ENCODE measurements at places on chromosomes 11 and 22.

GRCh38 chr11:12702999-12703453, 28.8 kb downstream of the TEAD1 start:
- DNase-seq, result no peak

DNA sequence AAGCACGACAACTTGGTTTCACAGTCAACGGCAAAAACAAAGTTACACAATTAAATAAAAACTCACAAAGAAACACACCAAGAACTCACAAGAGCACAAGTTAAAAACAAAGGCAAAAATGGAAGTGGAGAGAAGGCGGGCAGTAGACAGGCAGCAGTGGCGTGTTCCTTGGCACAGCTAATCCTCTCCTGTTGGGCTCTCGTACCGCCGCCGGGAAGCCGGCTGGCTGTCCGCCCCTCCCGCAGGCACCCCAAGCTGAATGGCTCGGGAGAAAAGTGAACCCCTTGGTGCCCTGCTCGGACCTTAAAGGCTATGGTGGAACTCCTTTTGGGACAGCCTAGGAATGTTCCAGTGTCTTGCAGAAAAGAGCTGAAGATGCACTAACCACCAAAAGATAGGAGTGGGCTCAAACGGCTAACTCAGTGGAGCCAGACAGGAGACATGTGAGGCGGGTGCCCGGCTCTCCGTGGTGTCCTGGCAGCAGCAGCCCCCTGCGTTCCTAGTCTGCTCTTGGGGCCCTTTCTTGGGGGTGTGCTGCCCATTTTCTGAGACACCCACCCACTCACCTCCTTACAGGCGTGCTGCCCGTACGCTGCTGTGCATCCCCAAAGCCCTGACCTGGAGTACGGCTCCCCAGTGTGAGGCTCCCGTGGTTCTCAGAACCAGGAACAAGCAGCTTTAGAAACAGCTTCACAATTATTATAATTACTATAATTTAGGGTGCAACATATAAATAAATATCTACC, 86.1 kb upstream of the BID start:
- DNase-seq, result no peak

GRCh38 chr11:120248551-120249278, 8.8 kb downstream of the POU2F3 start:
- no peak for DNase-seq

DNA sequence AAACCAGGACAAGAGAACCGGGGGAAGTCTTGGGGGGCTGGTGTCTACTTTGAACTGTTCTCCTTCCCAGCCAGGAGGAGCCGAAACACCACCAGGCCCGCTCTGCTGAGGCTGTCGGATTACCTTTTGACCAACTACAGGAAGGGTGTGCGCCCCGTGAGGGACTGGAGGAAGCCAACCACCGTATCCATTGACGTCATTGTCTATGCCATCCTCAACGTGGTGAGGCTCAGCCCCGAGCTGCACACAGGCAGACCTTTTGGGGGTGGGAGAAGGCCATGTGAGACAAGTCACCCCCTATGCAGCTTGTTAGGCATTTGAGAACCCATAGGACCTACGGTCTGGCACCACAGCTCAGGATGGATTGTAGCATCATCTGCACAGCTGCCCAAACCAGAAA, 2.8 kb downstream of the HTR3A start:
- no peak for DNase-seq

DNA sequence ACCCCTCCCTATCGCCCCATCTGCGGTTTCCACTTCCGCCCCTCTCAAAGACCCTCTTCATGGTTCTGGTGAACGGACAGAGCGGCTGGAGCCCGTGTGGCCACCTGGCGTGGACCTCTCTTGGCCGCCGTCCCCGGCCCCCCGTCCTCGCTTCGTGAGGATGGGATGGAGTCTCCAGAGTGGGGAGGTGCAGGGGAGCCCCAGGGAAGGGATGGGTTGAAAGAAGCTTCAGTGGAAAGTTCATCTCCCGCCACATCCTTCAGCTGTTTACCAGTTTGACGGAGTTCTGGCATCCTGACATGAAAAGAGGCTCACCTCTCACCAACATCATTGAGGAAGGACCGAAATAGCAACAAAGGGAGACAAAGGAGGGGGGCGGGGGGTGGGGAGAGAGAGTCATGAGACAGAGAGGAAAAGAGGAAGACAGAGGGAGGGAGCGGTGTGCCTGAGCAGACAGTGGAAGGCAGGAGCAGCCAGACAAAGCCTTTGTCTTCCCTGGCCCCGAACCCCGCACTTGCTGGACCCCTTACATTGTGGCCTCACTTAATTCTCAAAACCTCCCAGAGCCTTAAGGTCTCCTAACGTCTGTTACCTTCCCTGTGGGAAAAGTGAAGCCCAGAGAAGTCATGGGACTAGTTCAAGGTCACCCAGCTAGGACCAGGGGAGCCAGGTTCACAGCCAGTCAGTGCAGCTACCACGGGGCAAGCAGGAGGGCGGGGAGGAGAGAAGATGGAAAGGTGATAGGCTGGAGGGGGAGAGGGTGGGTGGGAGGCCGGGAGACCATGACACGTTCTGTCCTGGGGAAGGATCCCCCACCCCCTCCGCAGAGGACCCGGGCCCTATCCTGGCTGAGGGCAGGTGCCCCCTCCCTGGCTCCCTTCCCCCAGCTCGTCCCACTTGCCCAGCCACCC, 54.9 kb downstream of the CD6 start:
- no peak for DNase-seq

DNA sequence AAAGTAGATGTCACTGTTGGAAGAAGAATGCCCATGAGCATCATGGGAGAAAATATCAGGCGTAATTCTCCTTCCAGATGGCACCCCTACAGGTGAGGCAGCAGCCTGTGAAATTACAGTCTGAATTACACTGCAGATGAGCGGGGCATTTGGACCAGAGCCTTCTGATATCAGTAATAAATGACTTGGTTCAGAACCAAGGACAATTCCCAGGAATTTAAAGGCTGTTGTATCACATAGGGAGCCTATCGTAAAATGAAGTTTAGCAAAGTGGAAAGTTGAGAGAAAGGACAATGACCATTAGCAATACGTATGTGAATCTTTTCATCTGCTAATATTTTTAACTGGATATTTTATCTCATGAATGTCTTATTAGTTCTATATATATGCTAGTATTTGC, 61.3 kb downstream of the PRMT3 start:
- DNase-seq, result no peak

DNA sequence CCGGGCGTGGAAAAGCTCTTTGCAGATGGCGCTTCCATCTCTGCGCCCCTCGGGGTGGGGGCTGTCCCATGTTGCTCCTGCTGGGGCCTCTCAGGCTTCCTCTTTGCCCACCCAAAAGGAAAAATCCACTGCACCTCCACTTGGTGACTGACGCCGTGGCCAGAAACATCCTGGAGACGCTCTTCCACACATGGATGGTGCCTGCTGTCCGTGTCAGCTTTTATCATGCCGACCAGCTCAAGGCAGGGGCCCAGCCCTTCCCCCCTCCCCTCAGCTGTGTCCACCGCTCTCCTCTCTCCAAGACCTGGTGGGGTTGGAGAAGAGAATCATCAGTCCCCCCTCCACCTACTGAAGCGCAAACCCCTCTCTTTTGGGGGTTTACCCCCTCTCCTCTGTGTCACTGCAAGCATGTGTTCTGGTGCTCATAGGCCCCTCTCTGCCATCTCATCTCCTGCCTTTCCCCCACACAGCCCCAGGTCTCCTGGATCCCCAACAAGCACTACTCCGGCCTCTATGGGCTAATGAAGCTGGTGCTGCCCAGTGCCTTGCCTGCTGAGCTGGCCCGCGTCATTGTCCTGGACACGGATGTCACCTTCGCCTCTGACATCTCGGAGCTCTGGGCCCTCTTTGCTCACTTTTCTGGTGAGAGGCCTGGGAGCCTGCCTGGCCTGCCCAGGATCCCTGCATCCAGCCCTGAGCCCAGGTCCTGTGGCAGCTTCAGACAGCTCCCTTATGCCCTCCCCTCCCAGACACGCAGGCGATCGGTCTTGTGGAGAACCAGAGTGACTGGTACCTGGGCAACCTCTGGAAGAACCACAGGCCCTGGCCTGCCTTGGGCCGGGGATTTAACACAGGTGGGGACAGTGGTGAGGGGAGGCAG, 1.8 kb downstream of the LARGE2 start:
- DNase-seq, result no peak

- no peak for DNase-seq
Measured at GRCh38 chr11:131495423-131495822, 125.0 kb downstream of the NTM start.

DNA sequence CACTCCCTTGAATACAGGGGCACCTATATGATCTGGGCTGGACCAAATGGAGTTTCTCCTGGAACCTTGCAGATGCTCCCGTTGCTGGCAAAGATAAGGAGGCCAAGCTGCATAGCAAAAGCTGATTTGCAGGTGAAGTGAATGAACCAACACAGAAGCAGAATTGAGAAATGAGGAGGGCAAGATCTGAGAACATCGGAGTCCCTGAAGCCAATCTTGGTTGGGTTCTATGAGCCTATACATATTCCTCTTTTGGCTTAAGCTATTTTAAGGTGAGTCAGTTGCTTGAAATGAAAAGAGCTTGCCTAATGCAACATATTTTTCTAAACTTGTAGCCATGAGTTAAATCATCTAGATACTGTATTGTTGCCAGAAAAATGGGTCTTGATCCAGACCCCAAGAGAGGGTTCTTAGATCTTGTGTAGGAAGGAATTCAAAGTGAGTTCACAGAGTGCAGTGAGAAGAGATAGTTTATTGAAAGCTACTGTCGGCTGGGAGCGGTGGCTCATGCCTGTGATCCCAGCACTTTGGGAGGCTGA, 23.5 kb downstream of the WEE1 start:
- no peak for DNase-seq

DNA sequence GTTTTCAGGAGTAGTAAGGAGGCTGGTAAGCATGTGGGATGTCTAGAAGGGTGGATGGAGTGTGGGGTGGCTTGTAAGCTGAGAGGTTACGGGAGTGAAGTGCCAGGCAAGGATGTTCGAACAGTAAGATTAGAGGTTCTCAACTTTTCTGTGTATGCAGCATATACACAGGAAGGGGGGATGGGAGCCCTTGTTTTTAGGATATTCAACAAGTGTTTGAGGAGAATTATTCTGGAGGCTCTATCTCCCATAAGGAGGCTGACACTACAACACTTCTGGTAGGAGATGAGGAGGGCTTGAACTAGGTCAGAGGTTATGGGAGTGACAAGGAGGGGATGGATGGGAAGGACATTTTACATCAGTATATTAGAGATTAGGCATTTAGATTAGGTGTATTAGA, 109.5 kb downstream of the TEAD1 start:
- no peak for DNase-seq

GRCh38 chr11:75547617-75548058, 14.4 kb upstream of the SERPINH1 start:
- peak; percentile 39 for DNase-seq

DNA sequence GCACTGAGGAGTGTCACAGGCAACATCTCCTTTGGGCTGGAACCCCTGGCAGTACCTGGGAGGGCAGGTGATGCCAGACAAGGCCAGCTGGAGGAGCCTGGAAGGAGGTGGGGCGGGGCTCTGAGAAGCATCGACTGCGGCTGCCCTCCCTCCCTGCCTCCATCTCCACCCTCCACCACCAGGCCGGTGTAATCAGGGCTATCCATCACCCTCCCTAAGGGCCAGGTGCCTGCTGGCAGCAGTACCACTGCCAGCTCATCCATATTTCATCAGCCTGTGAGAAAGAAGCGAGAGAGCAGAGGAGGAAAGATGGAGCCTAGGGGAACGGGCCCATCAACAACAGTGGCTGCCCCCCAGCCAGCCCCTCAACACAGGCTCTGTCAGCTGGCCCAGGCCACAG, 51.4 kb upstream of the RASD2 start:
- DNase-seq, result no peak

- DNase-seq, result no peak
Measured at GRCh38 chr11:118051611-118052461, 25.0 kb upstream of the TMPRSS4 start.

DNA sequence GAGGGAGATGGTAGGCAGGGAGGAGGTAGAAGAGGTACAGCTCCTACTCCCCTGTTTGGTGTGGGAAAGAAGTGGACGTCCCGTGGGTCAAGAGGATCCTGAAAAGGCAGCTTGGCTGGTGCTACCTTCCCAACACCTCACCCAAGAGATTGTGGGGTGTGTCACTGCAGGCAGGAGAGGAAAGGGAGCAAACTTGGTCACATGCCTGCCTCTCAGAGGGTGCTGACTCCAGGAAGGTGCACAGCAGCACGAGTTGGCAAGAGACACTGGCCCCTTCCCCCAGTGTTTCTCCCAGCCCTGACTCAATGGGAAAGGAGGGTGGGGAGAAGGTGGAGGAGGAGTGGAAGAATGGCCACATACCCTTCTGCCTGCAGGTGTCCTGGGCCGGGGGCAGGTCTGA, 99.6 kb downstream of the CSNK2A3 start:
- no peak for DNase-seq

- no peak for DNase-seq
Measured at GRCh38 chr22:19802894-19803735, 42.5 kb downstream of the TBX1 start.

DNA sequence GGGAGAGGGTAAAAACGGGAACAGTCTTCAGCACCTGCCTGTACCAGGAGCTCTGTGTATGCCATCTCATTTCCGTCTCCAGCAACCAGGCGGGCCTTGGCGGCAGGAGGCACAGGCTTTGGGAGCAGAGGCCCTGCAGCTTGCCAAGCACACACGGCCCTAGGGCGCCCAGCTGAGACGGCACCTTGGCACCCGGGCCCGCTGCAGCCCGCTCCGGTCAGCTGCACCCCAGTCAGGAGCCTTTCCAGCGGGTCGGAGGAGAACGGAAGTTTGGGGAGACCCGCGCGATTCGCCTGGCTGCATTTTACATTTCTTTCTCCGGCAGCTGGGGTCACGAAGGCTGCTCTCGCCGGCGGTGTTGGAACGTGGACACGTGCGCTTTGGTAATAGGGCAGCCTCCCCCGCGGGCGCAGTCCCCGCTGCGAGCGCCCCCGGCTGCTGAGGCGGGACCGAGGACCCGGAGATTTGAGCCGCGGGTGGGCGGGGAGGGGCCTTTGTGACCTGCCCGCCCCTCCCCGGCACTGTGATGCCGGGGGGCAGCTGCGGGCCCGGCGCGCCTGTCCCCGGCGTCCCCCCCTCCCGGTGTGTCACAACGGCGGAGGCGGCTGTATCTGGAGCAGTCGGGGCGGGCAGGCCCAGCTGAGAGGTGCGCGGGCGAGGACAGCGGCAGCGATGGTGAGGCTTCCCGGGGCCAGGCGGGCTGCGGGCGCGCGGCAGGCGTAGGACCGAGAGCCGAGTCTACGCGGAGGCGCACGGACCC, at the start of gene TUBA8:
Gene TUBA8 (plus strand): TSS at position 616 of the 760 bp plus-strand sequence. CDS start 57 bp downstream, at position 673.
- no peak for DNase-seq

- no peak for DNase-seq
Measured at GRCh38 chr11:46664612-46665011, 35.8 kb downstream of the ARHGAP1 start.

GRCh38 chr22:36267896-36268485, 15.1 kb downstream of the APOL1 start:
- no peak for DNase-seq

DNA sequence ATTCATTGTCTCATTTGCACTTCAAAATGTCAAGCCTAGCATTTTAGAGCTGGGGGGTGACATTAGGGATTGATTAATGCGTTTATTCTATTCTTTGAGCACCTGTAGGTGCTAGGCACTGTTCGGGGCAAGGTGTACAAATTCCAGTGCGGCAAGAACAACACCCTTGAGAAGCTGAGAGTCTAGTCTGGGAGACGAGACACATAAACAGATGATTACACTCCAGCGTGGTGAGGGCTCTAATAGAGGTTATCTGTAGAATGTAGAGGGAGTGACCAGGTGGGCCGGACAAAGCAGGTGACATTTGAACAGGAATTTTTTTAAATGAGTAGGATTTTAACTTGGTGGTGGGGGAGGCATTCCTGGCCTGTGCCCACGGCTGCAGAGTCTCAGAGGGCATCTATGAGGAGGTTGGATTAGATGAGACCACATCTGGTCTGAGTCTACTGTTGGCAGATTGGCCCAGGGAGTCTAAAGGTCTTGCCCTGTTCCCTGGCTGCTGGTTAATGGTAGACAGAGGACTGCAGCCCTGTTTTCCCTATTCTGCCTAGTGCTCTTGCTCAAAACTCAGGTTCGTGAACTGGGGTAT, 970 bp downstream of the CAT start:
- no peak for DNase-seq

All from amniotic stem cell (primary cell).